ENCODE measurements at places on chromosomes 12 and 14. TPM values are rescaled to one million over a fixed set of nuclear protein-coding genes. Genes with fewer than 3 reads are reported as not detected.
A peak's percentile ranks its signal among the peaks of the same experiment; 100 is the strongest.

Gene EPS8
- total RNA-seq = 3.2 TPM

Gene PRKAB1
- 27.3 TPM for total RNA-seq

Gene CFL2
- 8.8 TPM for total RNA-seq

Gene WNT1
- total RNA-seq = not detected

Gene PIANP
- 0.17 TPM for total RNA-seq

Gene DBX2
- total RNA-seq = not detected

- DNase-seq = no peak
Measured at GRCh38 chr14:76486251-76486743, 110.4 kb downstream of the ESRRB start.

- no peak for DNase-seq
Measured at GRCh38 chr12:55002355-55002754, 17.4 kb upstream of the NEUROD4 start.

DNA sequence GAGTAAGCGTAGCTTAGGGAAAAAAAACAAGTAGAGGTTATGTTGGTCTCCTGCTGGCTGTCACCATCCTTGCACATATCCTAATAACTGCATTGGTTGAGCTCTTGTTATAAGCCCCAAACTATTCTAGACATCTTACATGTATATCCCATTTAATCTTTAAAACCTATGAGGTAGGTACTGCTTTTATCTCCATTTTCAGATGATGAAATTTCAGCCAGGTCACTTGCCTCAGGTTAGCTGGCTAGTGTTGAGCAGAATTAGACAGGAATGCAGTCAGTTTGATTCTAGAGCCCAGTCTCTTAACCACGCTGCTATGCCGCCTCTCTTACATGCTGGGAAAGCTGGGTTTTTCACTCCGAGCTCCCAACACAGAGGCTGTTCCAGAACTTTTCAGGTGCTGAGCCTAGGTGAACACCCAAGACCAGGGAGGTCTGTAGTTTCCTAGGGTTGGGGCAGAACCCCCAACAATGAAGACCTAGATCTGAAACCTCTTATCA, 269.9 kb upstream of the RGS6 start:
- DNase-seq = no peak

DNA sequence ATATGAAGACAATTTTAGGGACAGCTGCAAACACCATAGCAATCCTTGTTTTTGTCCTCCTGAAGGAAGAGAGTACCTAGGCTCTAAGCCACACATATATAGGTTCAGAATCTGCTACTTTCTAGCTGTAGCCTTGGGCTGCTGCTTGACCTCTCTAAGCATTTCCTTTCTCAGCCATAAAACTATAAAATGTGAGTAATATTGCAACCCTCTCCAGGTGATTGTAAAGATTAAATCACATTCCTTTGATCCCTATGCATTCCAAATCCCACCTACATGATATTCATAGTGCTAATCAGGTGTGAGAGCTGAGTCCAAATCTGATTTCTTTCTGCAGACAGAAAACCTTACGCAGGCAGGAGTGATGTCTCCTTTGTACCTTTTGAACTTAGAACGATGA, 913.5 kb downstream of the VRK1 start:
- DNase-seq = no peak

GRCh38 chr12:26770239-26771070, 62.5 kb downstream of the ITPR2 start:
- no peak for DNase-seq

- no peak for DNase-seq
Measured at GRCh38 chr14:68333262-68333661, 459.6 kb downstream of the ZFP36L1 start.

DNA sequence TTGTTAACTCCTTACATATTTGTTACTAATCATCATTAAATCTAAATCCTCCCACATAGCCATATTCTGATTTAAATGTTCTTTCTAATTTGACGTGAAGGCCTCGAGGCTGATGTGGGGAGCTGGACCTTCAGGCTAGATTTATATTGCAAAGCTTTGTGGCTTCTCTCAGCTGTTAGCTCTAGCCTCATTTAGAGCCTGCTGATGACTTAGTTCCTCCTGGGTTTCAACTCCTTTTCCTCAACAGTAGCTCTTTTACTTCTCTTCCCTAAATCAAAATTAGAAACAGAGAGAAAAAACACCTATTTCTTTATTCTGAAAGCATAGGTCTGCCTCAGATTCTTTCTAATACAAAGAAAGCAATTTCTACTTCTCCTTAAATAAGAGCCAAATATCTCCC, 477.5 kb upstream of the CCDC196 start:
- no peak for DNase-seq

GRCh38 chr14:60051721-60052221, 40.0 kb upstream of the PCNX4 start:
- peak; percentile 28 for DNase-seq

Measured in activated CD4-positive, alpha-beta memory T cell treated with anti-CD3 and anti-CD28 coated beads for 36 hours (primary cell).